ENCODE measurements at places on chromosomes 1 and 21.

- DNase-seq: no peak
Measured at GRCh38 chr1:30271401-30272276, 451.7 kb downstream of the MATN1 start.

GRCh38 chr1:148318123-148318903 is 164.8 kb downstream of the PPIAL4G start:
- no peak for DNase-seq

DNA sequence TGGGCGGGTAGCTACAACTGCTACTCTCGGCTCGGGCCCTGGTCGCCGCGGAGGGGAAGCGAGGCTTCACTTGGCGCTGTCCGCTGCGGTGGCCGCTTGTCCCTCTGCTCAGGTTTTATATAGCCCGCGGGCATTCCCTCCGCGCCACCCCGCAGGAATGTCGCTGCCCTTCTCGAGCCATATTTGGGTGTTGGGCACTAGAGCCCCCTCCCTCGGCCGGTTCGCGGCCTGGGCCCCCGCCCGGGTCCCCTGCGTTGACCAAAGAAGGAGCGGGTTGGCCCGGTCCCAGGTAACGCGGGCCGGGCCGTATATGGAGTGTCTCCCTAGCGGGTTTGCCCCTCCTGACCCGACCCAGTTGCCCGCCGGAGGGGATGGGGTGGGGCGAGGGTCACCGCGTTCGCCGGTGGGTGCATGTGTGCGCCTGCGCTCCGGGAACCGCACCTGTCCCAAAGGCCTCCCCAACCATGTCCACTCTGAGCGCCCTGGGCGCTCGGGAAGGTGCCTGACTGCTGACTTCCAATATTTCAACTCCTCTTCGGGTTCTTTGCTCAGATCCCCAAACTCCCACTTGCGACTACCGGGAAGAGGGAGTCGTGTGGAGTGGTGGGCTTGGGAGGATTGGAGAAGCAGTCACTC is at the start of gene ACTA1:
ACTA1 (minus strand) TSS at position 90 of the 636 bp plus-strand sequence. CDS start 979 bp downstream, outside the sequence.
- no peak for DNase-seq

GRCh38 chr1:54112027-54112426 is 40.8 kb downstream of the CDCP2 start:
- DNase-seq: no peak

DNA sequence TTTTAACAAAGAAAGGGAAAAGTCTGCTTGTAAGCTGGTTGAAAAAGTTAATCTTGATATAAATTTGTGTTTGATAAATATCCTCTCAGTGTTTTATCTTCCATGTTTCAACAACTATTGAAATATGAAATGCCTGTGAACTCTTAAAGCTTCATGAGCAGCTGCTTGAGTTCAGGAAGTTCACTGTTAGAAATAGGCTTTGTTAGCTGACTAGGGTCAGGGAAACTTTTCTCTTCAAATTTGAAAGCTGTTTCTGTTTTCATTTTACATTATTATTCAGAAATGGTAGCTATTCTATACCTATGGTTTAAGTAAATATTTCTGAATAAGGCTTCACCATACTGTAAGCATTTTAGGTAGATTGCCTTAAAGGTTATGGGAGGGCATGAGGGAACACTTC is 191.7 kb downstream of the HS2ST1 start:
- DNase-seq: no peak

GRCh38 chr21:42986125-42986783 is 11.9 kb downstream of the PKNOX1 start:
- no peak for DNase-seq

DNA sequence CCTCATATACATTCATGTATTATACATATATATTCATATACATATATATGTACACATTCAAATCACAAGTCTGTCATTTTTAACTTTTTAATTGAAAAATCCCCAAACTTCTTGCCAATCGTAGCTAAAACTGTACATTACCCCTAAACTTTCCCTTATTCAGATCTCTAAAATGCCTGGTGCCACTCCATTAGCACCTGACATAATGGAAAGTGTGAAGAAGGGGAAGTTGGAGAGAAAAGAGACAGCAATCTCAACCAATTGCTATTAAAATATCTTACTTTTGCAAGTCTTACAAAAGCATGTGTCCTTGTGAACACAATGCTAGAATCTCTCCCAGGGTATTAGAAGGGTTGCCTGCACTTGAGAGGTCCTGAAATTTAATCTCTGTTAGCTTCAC is 22.7 kb upstream of the PRKACB start:
- DNase-seq: no peak

GRCh38 chr1:67393240-67393639 is 37.0 kb downstream of the SERBP1 start:
- DNase-seq: no peak

GRCh38 chr1:14681182-14681581 is 82.7 kb downstream of the KAZN start:
- no peak for DNase-seq

- DNase-seq: peak; percentile 97
Measured at GRCh38 chr1:209884665-209885117, 53.3 kb upstream of the SYT14 start.

DNA sequence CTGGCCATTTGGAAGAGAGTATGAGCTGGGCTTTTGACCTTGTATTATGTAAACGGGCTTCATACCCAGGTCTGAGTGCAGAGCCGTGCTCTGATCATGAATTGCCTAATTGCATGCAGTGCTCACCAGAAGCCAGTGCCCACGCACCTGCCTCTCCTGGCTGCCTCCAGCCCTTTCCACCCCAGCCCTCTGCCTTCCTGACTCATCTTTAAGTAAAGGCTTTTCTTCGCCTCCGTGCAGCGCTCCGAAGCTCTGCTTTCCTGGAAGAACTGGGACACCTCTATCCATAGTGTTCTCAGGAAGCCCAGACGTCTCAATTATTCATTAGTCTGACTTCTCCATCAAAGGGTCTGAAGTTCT is 413.7 kb downstream of the PTPRU start:
- DNase-seq: no peak

DNA sequence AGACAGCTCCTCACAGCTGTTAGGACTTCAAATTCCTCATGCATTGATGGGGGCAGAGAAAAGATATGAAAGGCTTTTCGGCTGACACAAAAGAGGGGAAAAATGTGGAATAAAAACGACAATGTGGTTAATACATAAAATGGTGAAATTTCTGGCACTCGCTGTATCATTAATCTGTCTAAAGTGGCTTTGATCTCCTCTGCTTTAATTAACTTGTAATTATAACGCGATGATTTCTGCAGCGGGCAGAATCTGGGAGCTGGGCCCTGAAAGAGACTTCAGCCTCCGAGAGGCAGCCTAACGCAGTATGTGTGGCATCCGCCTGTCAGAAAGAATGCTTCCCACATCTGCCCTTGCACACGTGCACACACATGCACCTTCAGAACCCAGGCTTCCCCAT is 144.1 kb upstream of the IGSF21 start:
- DNase-seq: no peak

DNA sequence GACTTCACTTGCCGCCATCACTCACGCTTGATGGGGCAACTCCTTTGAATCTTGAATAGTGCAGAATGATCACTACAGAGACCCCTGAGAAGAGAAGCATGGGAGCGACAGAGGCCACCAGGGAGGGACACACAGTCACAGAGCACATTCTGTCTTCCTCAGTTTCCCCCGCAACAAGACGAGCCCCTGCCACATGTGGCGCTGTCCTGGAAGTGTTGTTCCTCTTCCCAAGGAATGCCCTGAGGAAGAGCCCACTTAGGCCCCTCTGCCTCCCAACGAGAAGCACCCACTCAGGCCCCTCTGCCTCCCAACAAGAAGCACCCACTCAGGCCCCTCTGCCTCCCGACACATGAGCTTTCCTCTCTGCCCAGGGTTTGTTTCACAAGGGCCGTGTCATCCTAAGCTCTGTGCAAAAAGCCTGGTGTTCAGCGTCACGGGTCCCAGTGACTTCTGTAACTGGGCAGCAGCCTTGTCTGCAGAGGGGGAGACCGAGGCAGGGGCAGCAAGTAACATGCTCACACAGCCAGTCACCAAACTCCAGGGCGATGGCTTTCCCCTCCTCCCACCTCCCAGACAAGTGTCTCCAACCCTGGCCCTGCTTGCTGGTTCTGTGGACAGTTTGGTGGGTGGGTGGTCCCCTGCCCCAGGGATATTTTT is 19.8 kb downstream of the SLC37A1 start:
- no peak for DNase-seq

- DNase-seq: no peak
Measured at GRCh38 chr1:61277121-61277690, 194.8 kb downstream of the NFIA start.

DNA sequence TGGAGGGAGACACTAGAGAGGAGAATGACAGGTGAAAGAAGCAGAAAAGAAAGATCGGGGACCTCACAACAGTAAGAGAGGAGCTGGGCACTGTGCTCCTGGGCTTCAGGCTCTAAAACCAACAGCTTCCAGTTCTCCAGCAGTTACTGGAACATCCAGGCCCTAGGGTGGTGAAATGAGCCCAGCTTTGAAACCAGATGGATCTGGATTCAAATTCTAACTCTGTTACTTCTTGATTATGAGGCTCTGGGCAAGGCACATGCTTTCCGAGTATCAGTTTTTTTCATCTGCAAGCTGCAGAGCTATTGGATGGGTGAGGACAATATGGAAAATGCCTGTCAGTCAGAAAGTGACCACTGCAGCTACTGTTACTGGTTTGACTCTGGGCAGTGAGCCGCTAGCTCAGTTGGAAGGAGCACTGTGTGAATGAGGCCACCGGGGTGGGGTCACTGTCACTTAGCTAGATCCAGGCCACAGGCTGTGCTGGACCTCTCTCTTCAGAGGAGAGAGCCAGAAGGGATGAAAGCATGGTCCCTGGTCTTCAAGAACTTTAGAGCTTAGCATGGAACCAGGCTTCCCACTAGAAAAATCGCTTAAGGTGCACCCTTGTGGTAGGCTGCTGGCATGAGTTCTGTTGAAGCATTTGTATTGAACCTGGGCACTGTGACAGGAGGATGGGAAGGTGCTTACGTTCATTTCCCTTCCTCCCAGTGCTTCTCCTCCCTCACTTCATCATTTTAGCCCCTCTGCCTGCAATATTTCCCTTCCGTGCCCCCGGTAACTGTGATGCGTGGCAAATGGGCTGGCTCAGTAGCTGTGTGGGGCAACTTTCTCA is 12.2 kb downstream of the PLEKHO1 start:
- DNase-seq: no peak

DNA sequence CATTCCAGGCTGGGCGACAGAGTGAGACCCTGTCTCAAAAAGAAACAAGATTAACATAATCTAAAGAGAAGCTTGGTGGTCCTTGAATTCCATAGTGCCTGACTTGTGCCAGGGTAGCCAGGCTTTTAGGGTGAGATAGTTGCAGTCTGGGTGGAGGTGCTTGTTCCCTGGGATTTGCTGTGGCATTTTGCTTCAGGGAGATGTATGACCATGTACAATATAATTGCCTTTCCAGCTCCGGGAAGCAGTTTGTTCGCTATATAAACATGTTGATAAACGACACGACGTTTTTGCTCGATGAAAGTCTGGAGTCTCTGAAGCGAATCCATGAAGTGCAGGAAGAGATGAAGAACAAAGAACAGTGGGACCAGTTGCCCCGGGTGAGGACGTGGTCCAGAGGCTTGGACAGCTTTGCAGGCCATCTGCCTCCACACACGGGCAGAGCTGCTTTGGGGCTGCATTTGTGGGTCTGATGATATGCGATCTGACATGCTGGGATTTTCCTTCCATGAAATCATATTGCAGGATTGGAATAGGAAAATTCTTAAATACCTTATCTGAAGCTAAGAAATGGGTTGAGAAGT is 49.4 kb upstream of the KIF1B start:
- DNase-seq: no peak

GRCh38 chr1:178921499-178921898 is 50.6 kb upstream of the ANGPTL1 start:
- DNase-seq: no peak

DNA sequence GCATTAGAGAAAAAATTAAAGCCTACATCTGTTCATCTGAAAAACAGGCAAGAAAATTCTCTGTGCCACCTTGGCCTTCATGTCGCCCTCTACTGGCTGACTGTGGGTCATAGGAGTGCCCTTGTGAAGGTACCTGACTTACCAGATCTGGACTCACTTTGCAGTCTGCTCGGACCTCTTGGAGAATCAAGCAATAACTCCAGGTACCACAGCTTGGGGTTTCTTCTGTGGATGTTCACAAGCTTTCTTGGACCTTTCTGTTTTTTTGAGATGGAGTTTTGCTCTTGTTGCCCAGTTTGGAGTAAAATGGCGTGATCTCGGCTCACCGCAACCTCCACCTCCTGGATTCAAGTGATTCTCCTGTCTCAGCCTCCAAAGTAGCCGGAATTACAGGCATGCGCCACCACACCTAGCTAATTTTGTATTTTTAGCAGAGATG is 2.4 kb upstream of the PRAMEF18 start:
- DNase-seq: no peak

GRCh38 chr1:37034121-37035013 is at the start of gene GRIK3:
Gene GRIK3, minus strand, starts transcription at chr1:37034515. Its CDS starts 407 bp downstream, at chr1:37034108.
- DNase-seq: no peak

DNA sequence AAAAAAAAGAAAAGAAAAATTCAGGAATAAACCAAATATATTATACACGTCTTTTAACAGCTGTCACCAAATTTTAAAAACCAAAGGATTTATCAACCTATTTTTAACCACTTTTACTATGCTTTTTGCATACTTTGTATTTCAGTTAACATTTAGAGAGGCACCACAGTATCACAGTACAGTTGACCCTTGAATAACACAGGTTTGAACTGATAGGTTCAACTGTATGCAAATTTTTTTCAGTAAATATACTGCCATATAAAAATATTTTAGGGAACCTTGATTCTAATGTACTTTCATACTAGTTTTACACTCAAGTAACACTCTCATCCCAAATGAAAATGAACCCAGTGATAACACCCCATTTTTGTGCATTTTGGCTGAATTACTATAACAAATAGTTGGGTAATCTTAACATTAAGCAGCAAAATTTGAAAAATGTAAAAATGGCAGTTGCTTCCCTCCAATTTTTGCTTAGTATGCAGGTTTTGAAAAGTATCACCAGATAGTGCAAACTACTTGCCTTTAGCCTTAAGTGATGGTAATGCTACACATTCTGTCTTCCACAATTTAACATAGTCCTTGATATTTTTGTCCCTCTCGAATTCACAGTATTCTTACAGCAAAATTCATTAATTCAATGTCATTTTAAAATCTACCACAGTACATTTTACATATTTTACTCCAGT is 10.8 kb upstream of the ADCY10 start:
- no peak for DNase-seq
